AG09319 (cell line): ENCODE measurements at places on chromosomes 5 and 9.

DNA sequence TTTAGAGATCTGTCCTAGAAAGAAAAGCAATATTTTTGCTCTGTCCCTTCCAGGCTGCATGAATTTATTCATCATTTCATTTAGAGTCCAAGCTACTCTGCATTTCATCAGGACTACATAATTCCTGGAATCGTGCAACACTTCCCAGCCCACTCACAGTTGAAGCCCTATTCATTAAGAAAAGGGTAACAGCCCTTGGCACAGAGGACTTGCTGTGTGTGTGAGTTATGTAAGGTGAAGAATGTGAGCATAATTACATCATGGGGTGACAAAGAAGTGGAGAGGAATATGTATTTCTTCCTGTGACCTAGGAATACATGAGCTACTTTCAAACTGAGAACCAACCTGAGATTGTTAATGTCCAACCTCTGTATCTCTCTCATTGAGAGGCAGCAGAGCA, 317.4 kb downstream of the ARHGEF28 start:
- no peak for DNase-seq

DNA sequence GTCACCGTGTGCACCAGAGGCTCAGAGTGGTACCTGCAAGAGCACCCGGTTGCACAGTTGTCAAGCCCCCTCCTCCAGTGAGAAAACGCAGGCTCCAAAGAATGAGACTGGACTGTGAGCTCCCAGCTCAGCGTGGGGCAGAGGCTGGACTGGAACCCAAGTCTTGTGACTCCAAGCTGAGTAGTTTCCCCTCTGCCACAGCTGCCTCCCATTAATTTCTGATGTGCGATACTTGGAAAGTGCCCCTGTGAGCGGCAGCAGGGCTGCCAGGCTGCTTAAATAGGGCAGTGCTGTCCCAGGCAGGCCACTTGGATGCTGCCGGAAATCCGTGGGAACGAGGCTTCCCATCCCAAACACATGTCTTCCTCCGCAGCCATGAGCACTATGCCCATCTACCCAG, 62.2 kb upstream of the ANGPTL2 start:
- DNase-seq: no peak

DNA sequence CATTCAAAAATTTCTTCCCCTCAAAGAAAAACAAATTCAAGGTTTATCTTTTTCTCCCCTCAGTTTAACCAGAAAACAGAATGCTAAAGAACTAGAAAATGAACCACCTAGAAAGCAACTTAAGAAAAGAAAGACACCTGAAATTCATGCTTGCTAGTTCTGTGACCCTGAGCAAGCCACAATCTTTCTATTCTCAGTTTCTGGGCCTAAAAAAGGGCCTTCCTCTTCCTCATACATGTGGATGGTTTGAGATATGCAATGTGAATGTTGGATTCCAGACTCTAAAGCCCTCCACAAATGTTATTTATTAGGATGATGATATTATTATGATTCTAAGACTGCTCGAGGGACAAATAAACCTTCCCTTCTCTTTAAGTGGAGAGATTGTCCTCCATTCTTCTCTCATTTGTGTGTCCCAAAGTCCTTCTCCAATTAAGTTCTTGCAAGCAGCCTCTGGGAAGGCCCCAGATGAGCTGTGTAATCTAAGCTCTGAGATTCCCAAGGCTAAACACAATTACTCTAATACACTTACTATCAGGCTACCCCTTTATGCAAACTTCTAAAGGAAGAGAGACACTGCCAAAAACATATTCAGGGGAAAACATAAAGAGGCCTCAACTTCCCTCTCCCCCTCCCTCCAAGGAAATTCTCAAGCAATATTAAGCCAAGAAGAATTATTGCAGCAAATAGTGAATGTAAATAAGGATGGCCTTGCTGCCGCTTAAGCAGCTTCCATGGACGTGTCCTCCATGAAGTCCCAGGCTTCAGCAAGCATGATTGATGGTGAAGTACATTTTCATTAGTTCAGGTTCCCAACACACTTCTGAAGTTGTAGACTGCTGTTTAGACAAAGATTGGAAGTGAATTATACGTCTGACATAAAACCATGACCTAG, 80.2 kb downstream of the PRKACG start:
- DNase-seq: no peak

DNA sequence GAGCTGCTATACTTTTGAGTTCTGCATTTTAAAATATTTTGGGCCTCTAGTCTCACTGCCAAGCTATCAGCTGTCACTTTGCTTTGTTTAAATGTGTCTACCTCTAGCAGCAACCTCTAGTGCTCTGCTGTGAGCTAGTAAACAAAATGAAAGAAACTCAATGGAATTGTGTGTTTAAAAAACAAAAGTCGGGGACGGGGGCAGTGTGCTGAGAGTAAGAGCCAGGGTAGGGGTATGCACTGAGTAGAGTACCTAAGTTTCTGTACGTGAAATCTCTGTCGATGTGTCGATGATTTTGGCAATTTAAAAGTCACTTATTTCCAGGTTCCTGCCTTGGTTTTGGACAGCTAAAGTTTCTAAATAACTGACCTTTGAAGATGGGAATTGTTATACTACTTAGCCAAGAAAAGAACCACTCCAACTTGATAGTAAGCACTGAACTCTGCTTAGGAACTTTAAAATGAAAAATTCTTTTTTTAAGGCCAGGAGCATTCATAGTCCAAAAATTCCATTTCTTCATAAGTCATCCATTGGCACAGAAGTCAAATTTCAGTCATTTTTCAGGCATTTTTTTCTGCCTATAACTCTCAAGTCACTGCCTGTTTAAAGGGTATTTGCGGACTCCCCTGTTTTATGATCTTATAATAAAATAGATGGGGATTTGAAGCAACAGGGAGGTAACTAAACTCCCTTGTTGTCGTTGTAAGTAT, 111.5 kb downstream of the SAXO1 start:
- DNase-seq: no peak

DNA sequence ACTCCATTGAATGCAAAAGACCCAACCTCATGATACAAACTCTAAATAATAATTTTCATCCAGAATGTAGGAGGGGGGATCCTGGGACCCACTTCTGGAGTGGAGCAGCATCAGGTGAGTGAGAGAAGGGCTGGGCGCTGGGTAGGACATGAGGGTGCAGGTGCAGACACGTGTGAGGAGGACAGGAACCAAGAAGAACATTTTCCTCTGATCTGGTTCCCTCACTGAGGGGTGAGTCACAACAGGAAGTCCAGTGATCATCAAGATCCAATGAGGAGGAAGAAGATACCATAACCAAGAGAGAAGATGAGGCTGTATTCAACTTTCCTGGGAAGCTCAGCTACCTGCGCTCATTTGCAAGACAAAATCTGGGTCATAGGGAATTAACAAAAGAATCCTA, 57.4 kb downstream of the SFXN1 start:
- DNase-seq: no peak

DNA sequence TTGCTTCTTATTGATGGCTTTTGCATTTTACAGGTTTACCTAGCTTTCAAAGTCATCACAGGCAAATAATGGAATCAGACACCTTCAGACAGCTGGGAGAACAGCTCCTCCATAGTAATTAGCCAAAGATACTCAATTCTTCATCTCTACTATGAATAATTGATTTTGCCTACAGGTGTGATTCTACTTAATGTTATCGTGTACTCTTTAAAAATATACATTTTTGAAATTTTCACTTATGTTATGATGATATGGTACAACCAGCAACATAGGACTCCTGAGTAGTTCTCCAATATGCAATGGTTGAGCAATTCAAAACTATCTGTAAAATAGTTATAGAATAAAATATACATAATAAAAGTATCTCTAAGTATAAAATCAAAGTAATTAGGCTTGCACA, at the start of gene TAS2R1:
TAS2R1 (minus strand) TSS at position 101 of the 400 bp plus-strand sequence. CDS start 319 bp downstream, outside the sequence.
- no peak for DNase-seq

GRCh38 chr9:8946461-8946860, 1146.9 kb upstream of the DMAC1 start:
- no peak for DNase-seq

DNA sequence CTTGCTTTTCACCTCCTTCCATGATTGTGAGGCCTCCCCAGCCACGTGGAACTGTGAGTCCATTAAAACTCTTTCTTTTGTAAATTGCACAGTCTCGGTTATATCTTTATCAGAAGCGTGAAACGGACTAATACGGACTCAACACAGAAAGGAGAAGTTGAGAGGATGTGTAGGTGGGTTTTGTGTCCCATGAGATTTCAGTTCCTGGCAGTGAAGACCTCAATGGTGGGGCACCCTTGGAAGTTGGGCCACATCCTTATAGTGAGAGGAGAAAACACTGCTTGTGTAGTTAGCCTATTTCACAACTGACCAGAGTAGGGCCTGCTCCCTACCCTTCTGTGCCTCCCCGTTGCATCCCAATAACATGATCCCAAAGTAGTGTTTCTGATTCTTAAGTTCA, 98.9 kb upstream of the TNC start:
- no peak for DNase-seq

- DNase-seq: no peak
Measured at GRCh38 chr5:116395226-116395625, 179.4 kb downstream of the SEMA6A start.

GRCh38 chr9:96868709-96869108, 14.4 kb upstream of the ZNF782 start:
- DNase-seq: no peak

DNA sequence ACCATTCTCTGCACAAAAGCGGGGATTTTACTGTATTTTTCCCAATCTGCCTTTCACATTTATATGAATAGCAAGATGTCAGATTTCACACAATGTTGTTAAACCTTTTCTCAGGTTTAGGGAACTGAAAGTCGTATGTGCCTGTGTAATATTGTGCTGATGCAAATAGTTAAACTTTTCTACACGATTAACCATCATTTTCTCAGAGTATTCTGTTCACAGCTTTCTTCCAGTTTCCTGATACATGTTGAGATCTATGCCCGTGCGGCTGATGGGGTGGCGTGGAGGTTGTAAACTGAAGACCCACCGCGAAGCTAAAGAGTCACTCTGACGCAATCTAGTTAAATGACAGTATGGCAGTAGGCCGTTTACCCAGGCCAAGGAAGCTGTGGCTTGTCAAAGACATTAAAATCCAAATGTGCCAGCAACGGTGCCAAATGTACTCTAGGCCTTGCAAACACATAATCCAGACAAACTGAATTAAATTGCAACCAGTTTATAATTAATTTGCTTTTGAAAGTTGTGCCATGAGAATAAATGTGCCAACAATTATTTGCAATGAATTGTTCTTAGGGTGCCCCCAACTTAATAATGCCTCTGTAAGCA, 145.7 kb downstream of the EBF1 start:
- no peak for DNase-seq

DNA sequence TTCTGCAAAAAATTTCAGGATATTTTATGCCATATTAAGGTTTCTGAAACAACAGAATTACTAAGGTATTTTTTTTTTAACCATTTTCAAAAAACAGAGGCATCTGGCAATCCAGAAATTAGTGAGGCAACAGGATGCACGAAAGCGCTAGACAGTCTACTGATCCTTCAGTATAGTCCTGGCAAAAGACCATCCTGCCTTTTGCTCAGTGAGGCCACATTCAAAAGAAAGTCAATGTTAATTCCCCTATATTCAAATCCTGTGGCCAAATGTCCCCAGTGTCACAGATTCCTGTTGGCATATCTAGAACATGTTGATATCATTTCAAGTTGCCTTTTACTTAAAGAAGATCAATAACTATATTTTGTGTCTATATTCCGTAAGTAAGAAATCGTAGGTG, 13.1 kb upstream of the NFIB start:
- DNase-seq: no peak

- no peak for DNase-seq
Measured at GRCh38 chr5:88540471-88541115, 271.9 kb upstream of the TMEM161B start.

DNA sequence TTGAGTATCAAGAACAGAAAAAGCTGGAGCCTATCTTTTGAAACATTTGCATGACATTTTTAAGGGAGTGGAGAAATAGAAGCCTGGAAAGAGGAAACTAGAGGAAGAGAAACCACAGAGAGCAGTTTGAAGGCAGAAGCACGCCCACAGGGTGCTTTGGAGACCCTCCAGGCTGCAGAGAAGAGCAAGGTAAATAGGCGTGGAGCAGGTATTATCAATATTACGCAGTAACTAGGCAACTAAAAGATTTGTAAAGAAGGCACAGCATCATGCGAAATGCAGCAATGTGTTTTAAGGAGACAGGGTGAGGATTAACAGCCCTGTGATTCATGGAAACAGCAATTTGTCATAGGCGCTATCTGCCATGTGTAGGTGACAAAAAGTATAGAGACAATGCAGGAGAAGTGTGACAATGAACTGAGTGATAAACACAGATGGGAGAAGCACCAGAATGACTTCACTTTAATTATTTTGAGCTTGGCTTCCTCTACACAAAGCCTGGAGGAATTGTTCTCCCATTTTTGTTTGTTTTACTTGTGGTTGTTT, 281.2 kb downstream of the BRINP1 start:
- no peak for DNase-seq

GRCh38 chr9:134287591-134288491, 38.4 kb upstream of the RXRA start:
- DNase-seq: no peak

- DNase-seq: no peak
Measured at GRCh38 chr5:139752506-139753473, 42.8 kb upstream of the PSD2 start.

- DNase-seq: peak; percentile 83
Measured at GRCh38 chr9:16521868-16522411, 348.5 kb downstream of the BNC2 start.

- DNase-seq: no peak
Measured at GRCh38 chr5:150329881-150330876, 27.3 kb upstream of the TCOF1 start.

- no peak for DNase-seq
Measured at GRCh38 chr9:89929315-89929672, 324.5 kb downstream of the GADD45G start.

GRCh38 chr9:98101868-98102273, 17.2 kb downstream of the TRIM14 start:
- DNase-seq: no peak

DNA sequence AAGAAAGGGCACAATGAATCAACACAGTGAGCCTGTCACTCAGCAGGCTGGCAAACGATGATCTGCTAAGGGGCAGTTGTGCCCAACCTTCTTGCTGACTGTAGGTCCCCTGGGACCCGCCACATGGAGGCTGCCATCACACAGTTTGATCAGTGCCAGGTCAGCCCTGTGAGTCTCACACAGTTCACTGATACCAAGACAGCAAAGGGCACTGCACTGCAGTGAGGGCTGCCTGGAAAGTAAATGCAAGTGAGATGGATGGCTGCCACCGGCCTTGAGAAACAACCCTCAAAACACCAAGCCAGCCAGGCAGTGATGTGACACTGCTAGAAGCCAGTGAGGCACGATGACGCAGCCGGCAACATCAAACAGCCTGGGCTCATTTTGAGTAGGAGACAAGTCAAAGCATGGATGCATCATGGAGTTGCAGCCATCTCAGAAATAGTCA, 30.3 kb downstream of the FOXD1 start:
- DNase-seq: no peak

GRCh38 chr9:90107040-90107725, 502.4 kb downstream of the GADD45G start:
- no peak for DNase-seq

- DNase-seq: no peak
Measured at GRCh38 chr9:101778332-101778731, 39.9 kb upstream of the GRIN3A start.

- DNase-seq: no peak
Measured at GRCh38 chr9:78490231-78490630, 193.3 kb downstream of the PSAT1 start.

- no peak for DNase-seq
Measured at GRCh38 chr5:933251-933861, 40.7 kb downstream of the TRIP13 start.
